Bronchus fibroblast of lung (primary cell): ENCODE measurements at places on chromosomes 3 and 15. TPM values are rescaled to one million over a fixed set of nuclear protein-coding genes. Genes with fewer than 3 reads are reported as not detected.

RMDN3 gene
- 11.4 and 16.8 TPM in 2 replicates for total RNA-seq

ANKRD34C gene
- total RNA-seq = not detected in 2 replicates

TMEM207 gene
- not detected in 2 replicates for total RNA-seq

CTSH gene
- total RNA-seq = 3.2 and 9.4 TPM in 2 replicates

CHDH gene
- 0.15 and 0.34 TPM in 2 replicates for total RNA-seq

LIPC gene
- total RNA-seq = 0.17 TPM in 1 of 2 replicates, not detected in the other

CYP11A1 gene
- total RNA-seq = 0.30 and 0.84 TPM in 2 replicates

MKRN2OS gene
- not detected in 2 replicates for total RNA-seq

SH2D7 gene
- not detected in 2 replicates for total RNA-seq

PLS1 gene
- 1.6 and 2.2 TPM in 2 replicates for total RNA-seq

STRIT1 gene
- total RNA-seq = not detected in 2 replicates

FBXO40 gene
- not detected in 2 replicates for total RNA-seq

WDR76 gene
- total RNA-seq = 26.9 and 27.9 TPM in 2 replicates

AHSG gene
- not detected in 2 replicates for total RNA-seq

ENTPD3 gene
- total RNA-seq = under 0.01 TPM in 2 replicates

ZBED2 gene
- not detected in 2 replicates for total RNA-seq

TMEM212 gene
- not detected in 2 replicates for total RNA-seq

CLRN1 gene
- not detected in 2 replicates for total RNA-seq

PLCL2 gene
- total RNA-seq = 4.0 and 4.2 TPM in 2 replicates

SEMA3F gene
- total RNA-seq = 40.2 and 41.5 TPM in 2 replicates

DAZL gene
- not detected in 2 replicates for total RNA-seq

IL17RD gene
- total RNA-seq = 1.6 and 2.0 TPM in 2 replicates

ISLR gene
- total RNA-seq = 10.1 and 16.1 TPM in 2 replicates
